ENCODE measurements at places on chromosomes 1 and 21.

DNA sequence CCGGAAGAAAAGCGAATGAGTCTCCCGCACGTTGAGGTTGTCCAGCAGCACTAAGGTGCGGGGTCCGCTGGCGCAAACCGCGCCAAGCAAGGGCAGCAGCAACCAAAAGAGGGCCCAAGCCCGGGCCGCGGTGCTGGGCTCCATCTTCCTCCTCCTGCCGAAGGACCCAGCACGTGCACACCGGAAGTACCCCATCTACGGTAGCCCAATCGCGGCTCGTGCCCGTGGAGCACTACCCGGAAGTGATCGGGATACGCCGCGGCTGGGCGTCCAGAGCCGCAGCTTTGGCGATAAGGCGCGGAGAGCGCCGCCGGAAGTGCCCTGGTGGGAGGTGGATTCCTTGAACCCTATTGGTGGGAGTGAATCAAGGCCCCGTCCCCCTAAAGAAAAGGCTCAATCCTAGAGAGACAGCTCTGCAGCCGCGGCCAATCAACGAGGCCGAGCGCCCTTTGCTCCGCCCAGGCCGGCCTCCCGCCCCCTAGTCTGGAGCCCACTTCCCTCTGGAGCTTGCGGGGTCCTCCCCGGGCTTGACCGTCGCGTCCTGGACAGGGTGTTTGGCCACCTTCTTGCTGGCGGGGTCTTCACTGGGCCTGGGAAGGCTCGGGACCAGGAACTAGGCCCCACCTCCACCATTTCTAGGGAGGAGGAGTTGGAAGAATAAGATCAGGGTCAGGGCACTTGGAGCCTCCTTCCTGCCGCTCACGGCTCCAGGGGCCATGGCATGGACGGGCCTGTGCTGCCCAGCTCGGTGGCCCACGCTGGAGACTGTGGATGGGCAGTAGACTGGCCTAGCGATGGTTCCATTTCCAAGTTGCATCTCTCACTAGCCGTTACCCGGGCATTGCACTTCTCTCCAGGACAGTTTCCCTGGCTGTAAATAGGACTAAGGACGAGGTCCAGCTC, at the start of gene DDOST:
TSS of gene DDOST (minus strand) at position 163 of the 903 bp plus-strand sequence. CDS start at position 144, 19 bp downstream.
- DNase-seq, result peak; percentile 97

DNA sequence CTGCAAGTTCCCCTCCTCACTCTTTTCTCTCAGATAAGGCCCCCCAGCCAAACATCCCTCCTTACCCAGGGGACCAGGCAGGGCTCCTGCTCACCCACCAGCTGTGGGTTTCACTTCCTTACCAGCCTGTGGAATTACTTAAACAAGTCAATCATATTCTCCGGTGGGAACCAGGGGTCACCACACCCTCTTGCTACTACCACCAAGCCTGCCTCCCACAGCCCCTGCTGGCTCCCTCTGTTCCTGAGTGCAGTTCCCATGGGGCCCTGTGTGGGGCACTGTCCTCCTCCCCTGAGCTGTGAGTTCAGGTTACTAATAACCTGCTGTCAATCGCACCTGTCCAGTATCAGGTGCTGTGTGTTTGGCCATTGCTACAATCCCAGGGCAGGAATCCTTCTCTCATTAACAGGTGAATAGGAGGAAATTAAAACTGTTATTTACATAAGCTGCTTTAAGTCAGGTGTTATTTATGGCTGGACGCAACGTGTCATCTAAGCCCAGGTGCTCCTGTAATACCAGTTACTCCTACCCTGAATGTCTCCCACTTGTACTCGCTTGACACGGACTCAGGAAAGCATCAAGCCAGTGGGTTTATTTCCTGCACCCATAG, 53.1 kb upstream of the LBR start:
- no peak for DNase-seq

- DNase-seq, result peak; percentile 17
These were observed 14.7 kb upstream of the CYYR1 start for GRCh38 chr21:26587736-26588201.

DNA sequence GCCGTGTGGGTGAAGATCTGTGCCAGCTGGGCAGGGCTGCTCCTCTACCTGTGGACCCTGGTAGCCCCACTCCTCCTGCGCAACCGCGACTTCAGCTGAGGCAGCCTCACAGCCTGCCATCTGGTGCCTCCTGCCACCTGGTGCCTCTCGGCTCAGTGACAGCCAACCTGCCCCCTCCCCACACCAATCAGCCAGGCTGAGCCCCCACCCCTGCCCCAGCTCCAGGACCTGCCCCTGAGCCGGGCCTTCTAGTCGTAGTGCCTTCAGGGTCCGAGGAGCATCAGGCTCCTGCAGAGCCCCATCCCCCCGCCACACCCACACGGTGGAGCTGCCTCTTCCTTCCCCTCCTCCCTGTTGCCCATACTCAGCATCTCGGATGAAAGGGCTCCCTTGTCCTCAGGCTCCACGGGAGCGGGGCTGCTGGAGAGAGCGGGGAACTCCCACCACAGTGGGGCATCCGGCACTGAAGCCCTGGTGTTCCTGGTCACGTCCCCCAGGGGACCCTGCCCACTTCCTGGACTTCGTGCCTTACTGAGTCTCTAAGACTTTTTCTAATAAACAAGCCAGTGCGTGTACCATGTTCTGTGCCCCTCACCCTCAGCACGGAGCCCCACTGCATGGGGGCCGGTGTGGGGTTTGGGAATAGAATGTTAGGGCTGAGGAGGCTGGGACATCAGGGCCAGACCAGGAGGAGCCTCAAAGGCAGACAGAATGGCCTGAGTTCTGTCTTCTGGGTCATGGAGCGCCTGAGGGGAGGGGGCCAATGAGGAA, 21.3 kb downstream of the SERINC2 start:
- DNase-seq, result no peak

- no peak for DNase-seq
These were observed 153.4 kb downstream of the SIPA1L2 start for GRCh38 chr1:232476538-232476950.

All from inflammatory macrophage treated with lipopolysaccharide for 1 hour (primary cell).